ENCODE measurements at places on chromosomes 12 and 14.

- no peak for DNase-seq
These were observed 8.3 kb downstream of the MAP4K5 start for GRCh38 chr14:50524060-50524459.

DNA sequence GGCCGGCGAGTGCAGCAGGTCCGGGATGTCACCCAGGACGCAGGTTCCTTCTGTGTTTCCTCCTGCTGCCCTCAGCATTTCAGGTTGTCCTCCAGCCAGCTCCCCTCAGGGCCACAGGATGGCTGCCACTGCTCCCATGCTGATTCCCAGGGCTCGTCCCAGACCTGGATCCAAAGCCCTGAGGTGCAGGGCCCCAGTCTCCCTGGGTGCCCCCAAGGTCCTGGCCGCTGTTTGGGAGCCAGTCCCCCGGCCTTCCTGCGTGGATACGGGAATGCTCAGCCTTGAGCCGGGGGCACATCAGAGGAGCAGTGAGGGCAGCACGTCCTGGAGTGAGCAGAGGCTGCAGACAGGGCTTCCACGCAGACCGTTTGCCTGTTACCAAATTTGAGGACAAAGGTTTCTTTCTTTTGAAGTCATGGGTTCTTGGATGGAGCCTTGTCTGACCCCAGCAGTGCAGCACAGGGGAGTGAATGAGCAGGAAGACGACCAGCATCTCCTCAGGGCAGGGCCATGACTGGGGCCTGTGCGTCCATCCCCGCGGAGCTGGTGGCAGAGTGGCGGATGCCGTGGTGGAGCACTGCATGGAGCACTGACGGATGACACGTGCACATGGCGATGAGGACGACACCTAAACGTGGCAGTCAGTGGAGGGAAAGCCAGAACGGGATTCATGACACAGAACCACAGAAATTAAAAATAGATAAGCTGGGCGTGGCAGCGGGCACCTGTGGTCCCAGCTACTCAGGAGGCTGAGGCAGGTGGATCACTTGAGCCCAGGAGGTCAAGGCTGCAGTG lies 12.5 kb upstream of the CACNA2D4 start:
- no peak for DNase-seq

GRCh38 chr14:75280831-75281653 lies 2.4 kb downstream of the FOS start:
- no peak for DNase-seq

DNA sequence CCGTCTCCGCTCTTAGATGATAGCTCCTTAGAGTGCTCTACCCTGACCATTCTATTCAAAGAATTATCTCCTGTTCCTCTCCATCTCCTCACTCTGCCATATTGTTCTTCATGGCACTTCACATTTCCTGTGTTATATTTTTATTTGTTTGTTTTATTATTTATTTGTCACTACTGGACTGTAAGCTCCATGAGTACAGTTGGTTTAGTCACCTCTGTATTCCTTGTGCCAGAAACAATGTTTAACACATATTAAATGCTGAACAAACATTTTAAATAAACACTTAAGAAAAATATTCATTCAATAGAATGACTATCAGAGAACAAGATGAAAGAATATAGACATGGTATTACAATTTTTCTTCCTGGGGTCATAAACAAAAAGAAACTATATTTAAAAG lies 35.6 kb downstream of the KIAA0586 start:
- DNase-seq: no peak

- no peak for DNase-seq
These were observed 13.2 kb upstream of the APOF start for GRCh38 chr12:56375598-56376434.

- DNase-seq: no peak
These were observed 96.6 kb downstream of the WNK1 start for GRCh38 chr12:848882-849527.

DNA sequence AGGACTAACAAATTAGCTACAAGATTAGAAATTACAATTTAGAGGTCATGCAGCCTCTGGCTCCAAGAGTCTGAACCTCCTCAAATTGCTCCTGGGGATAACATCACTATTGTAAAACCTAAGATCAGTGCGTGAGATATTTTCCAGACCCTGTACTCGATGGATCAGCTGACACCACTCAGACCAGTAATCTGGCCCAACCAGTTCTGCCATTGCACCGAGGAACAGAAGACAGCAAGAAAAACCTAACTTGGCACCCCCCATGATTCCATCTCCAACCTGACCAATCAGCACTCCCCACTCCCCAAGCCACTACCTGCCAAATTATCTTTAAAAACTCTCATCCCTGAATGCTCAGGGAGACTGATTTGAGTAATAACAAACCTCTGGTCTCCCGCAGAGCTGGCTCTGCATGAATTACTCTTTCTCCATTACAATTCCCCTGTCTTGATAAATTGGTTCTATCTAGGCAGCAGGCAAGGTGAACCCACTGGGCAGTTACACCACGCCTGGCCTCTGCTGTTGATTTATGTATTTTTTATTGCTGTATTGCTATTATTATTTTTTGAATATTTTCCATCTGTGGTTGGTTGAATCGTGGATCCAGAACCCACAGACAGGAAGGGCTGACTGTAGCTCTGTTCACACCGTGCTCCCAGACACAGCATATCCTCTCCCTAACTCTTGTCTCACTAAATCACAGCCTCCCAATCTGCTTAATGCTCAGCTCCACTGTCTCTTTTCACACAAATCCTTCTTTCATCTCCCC lies 9.2 kb downstream of the HEBP1 start:
- DNase-seq: no peak

DNA sequence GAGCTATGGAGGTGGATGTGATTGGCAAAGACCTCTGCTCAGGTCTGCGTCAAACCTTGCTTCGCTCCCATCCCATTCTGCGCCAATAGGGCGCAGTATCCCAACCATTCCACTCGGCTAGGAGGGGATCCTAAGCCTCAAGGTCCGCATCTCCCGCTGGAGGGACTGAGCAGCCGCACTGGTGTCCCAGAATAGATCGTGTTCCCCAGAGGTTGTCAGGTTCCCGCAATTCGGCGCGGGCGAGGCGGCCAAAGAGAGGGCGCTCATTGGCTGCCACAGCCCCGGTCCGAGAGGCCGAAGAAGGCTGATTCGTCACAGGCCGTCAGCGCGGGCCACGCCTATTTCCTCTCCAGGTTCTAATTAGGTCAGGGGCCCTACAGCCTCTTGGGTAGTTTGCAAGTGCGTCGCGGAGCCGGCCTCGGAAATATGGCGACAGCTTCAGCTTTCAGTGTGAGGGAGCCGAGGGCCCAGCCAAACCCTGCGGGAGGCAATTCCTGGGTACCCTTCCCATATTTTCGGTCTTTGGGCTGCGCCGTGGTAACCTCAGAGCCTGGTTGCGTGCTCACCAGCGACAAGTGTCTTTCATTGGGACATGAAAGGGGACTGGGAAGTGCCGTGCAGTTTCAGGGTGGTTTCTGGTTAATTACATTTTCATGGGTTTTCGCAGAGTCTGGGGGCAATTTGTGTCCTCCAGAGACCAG lies 5.0 kb downstream of the OR10AD1 start:
- peak; percentile 91 for DNase-seq

DNA sequence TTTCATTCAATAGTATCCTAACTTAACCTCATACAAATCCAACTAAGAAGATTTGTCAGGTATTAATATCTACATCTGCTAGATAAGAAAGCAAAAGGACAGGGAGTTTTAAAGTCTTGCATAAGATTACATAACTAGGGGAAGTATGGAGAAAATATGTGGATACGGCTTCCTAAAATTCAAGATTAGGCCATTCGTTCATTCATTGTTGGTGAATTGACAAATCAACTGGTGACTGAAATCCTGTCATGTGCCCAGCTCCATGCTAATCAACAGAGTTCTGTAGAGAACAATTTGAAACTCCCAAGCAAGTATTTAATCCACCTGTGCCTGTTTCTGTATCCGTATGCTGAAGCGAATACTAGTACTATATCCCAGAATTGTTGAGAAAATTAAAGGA lies 260.9 kb upstream of the USP15 start:
- no peak for DNase-seq

GRCh38 chr14:104882325-104882973 lies 17.4 kb downstream of the CEP170B start:
- no peak for DNase-seq

- no peak for DNase-seq
These were observed 68.1 kb downstream of the ITPK1 start for GRCh38 chr14:93047661-93048060.

DNA sequence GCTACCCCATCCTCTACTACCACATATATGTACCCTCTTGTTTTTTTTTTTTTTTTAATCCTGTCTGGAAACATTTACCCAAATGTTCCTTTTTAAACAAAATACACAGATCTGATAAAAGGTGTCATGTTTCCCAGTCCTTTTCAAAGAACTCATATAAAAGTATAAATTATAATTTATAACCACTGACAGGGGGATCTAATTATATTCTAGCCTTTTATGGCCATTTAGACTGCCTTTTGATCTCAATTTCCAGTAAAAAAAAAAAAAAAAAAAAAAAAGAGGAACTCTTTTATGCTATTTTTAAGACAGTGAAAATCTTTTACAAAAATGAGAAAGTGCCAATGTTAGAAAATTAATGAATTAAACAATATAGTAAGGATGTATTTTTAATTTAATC lies 65.0 kb downstream of the NAV3 start:
- no peak for DNase-seq

DNA sequence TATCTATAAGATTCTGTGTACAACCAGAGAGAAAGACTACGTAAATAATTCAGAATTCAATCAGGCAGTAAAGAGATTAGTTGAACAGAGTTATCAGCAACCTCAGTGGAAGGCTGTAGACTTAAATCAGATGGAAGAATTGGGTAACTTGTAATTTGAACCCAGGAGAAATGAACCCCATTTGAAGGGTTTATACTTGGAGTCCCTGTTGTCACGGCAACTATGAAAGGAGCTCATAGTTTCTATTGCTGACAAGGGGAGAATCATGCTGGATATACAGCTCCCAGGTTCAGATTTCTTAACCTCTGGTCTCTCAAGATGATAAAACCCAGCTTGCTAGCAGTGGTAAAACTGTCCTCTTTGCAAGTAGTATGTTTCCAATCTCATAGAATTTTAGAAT lies 54.4 kb upstream of the BMP4 start:
- DNase-seq: no peak

GRCh38 chr12:67545298-67545697 lies 103.2 kb upstream of the DYRK2 start:
- no peak for DNase-seq

- no peak for DNase-seq
These were observed 17.3 kb upstream of the GPRC5A start for GRCh38 chr12:12874029-12874428.

GRCh38 chr14:51157012-51157411 lies 62.1 kb upstream of the TRIM9 start:
- DNase-seq: no peak

DNA sequence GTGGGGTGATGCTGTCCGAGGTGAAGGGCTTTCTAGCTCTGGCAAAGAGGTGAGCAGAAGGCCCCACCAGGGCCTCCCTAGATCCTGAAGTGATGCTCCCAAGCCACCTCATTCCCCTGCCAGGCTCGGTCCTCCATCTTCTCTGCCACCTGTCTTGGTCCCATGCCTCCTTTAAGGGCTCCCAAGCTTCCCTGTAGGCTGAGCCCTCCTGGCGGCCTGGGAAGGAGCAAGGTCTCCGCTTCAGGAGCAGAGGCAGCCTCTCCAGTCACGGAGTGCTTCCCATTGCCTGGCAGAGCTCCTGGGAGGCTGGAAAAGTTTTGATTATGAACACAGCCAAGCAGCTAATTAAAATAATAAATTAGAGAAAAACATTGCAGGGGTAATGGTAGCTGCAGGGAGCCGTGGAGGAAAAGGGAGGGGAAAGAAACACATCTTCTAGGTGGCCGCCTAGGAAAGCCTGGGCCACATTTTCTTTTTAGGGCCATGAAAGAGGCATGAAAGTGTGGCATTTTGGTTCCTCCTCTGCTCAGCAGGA lies 160.0 kb upstream of the PRMT8 start:
- DNase-seq: no peak

- DNase-seq: no peak
These were observed 17.2 kb upstream of the CACNA1C start for GRCh38 chr12:2035431-2036055.

- no peak for DNase-seq
These were observed 67.1 kb downstream of the IFNG-AS1 start for GRCh38 chr12:68056300-68056699.

GRCh38 chr14:76862546-76863282 lies 36.5 kb downstream of the LRRC74A start:
- no peak for DNase-seq

DNA sequence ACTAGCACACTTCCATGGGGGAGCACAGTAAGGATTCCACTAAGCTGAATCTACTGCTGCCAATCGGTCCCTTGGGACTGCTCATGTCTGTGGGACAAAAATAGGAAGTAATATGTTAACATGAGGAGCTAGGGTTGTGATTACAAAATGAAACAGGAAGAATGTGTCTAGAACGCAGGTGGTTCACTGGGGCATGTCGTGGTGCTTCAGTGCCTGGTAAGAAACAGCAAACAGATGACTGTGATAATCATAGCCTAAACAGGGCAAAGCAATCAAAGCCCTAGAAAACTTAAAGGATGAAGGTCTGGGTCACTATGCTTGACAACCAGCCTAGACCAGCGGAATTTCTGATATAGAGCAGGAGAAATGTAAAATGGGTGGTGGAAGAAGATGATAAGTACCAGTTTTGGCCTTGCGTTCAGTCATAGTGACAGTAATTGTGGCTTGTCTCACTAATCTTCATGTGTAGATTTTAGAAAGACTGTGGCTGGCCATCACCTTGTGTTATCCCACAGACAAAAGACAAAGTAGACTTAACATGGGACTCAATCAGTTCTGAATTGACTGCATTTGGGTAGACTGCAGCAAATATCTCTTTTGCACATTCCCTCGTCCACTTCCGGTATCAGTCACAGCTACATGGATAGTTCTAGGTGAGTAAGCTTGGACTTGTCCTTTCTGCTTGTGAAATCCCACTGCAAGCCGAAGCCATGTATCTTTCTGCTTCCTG lies 51.4 kb downstream of the WASHC3 start:
- no peak for DNase-seq

Measured in CD4-positive, alpha-beta T cell treated with Interleukin-4 for 4 hours (primary cell).